ENCODE measurements at places on chromosomes 6 and 20. TPM values are rescaled to one million over a fixed set of nuclear protein-coding genes. Genes with fewer than 3 reads are reported as not detected.

GRCh38 chr6:22613695-22614094 lies 44.3 kb downstream of the HDGFL1 start:
- H3K4me1 ChIP-seq, result peaks cover 10% of the 10 kb centered on the region
- H3K27me3 ChIP-seq, result no peaks in the 10 kb centered on the region
- DNase-seq, result peak; percentile 93
- no peaks in the 10 kb centered on the region for H3K36me3 ChIP-seq
- no peak overlapping the region for H3K4me3 ChIP-seq
- H3K27ac ChIP-seq, result peak overlapping the region; percentile 56

GRCh38 chr20:42063141-42063540 lies 445.0 kb upstream of the CHD6 start:
- no peak overlapping the region for H3K4me3 ChIP-seq
- no peaks in the 10 kb centered on the region for H3K4me1 ChIP-seq
- no peak overlapping the region for H3K27ac ChIP-seq
- H3K36me3 ChIP-seq, result no peaks in the 10 kb centered on the region
- no peak for DNase-seq

- peaks cover 11% of the 10 kb centered on the region for H3K4me1 ChIP-seq
- peak overlapping the region; percentile 36 for H3K27ac ChIP-seq
- H3K36me3 ChIP-seq, result no peaks in the 10 kb centered on the region
These were observed 59.3 kb downstream of the CDC5L start for GRCh38 chr6:44446626-44447300.

GRCh38 chr6:150293423-150294173 lies 75.2 kb upstream of the IYD start:
- peak overlapping the region; percentile 41 for H3K27ac ChIP-seq
- no peaks in the 10 kb centered on the region for H3K36me3 ChIP-seq
- peak; percentile 66 for DNase-seq
- H3K4me3 ChIP-seq, result no peak overlapping the region
- H3K4me1 ChIP-seq, result peaks cover 26% of the 10 kb centered on the region

GRCh38 chr6:133243723-133244305 lies 2.7 kb downstream of the EYA4 start:
- no peak for DNase-seq
- no peak overlapping the region for H3K4me3 ChIP-seq
- peaks cover 52% of the 10 kb centered on the region for H3K27me3 ChIP-seq
- H3K27ac ChIP-seq, result no peak overlapping the region
- no peaks in the 10 kb centered on the region for H3K36me3 ChIP-seq

DNA sequence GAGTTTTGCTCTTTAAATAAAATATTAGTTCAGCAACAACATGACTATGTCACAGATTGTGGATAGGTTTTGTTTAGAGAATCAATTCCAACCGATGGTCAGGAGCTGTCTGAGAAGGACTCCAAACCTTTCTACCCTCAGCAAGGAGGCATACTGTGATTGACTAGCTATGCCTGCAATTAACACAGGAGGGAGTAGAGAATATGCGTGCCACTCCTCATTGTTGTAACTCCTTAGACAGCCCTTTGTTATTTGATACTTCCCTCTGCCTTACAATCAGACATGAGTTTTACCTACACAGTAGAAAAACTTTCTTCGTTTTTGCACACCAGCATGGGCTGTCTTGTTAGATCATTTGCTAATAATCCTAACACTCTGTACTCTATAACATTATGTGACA lies 796.5 kb downstream of the PRIM2 start:
- no peaks in the 10 kb centered on the region for H3K36me3 ChIP-seq
- no peaks in the 10 kb centered on the region for H3K4me1 ChIP-seq
- no peak overlapping the region for H3K4me3 ChIP-seq
- no peak for DNase-seq
- H3K27ac ChIP-seq, result no peak overlapping the region
- H3K27me3 ChIP-seq, result no peaks in the 10 kb centered on the region

DNA sequence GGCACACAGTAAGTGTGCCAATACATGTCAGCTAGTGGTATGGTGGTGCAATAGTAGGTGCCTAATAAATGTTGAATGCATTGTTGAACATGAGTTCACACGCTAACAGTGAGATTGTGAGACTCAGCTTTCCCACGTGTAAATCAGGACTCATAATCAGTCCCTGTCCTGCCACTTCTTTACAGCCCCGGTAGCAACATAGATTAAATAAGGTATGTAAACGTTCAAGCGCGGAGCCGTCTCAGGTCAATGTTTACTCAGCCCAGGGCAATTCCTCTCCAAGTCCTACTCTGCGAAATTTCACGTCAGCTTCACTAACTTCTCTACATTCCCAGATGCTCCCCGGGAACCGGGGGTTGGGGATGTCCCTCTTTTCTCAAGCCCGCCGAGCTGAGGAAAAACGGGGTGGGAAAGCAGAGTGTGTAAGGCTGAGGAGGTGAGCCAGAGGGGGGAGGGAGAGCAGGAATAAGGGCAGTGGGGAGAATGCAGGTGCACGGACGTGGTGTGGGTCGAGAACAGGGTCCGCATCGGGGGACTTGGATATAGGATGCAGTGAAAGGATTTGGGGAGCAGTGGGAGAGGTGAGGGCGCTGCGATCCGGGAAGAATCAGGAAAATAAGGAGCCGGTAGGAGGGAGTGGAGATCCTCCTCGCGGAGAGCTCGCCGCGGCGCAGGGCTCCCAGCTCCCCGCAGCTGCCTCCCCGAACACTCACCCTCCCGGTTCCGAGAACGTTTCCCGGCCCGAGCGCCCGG lies 544 bp upstream of the TP53INP2 start:
- peak overlapping the region; percentile 85 for H3K4me3 ChIP-seq
- peak overlapping the region; percentile 85 for H3K27ac ChIP-seq
- DNase-seq, result peak; percentile 14
- peaks cover 19% of the 10 kb centered on the region for H3K4me1 ChIP-seq

DNA sequence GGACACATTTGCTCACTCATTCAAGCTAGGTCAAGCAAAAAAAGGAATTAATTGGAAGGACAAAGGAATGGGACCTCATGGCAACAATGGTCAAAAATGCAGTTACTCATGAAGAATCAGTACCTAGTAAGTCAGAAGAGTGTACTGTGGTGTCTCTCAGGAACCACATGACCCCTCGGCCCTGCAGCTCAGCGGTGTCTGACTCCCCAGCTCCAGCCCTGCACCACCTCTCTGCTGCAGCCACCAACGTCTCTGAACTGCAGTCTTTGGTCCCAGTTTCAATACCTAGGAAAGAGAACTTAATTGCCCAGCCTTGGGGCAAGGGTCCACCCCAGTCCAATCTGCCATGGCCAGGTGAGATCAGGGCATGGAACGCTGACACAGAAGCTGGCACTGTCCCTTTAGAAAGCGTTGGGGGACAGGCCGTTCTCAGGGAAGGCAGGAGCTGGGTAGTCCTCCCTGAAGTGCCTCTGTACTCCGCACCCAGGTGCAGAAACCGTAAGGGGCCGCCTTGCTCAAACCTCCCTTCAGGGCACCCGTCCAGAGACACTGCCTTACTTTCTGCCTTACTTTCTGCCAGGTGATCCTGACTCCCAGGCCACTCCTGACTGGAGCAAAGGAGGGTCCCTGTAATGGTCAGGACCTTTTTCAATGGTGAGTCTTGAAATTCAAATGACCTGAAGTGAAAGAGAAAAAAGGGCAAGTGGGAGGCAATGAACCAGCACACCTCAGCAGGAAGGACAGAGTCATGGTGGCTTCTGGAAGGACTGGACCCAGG lies 13.2 kb upstream of the NELFCD start:
- H3K27me3 ChIP-seq, result no peaks in the 10 kb centered on the region
- DNase-seq, result no peak
- H3K4me3 ChIP-seq, result no peak overlapping the region
- no peaks in the 10 kb centered on the region for H3K4me1 ChIP-seq
- no peaks in the 10 kb centered on the region for H3K36me3 ChIP-seq

- no peak overlapping the region for H3K4me3 ChIP-seq
- no peak for DNase-seq
- no peaks in the 10 kb centered on the region for H3K36me3 ChIP-seq
- no peak overlapping the region for H3K27ac ChIP-seq
These were observed 6.7 kb downstream of the TGM3 start for GRCh38 chr20:2302384-2303060.

GRCh38 chr20:59207742-59208357 lies 44.2 kb downstream of the ZNF831 start:
- no peaks in the 10 kb centered on the region for H3K4me1 ChIP-seq
- H3K27me3 ChIP-seq, result peaks cover 3% of the 10 kb centered on the region
- no peak overlapping the region for H3K4me3 ChIP-seq
- no peak overlapping the region for H3K27ac ChIP-seq

DNA sequence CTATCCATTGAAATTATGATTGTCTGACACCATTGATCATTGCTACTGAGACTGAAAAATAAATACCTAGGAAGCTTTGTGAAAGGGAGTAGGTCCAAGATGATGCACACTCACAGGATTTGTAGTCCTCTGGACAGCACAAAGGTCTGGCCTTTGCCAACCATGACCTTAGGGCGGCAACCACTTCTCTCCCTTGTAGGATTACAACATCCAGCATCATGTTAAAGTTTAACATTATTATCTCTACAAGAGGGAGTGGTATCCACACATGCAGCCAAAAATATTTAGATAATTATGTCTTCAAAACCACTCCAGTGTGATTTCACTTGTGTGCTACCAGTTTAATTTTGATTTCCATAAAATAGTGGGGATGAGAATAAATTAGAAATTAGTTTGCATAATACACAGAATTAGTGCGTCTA lies 51.1 kb upstream of the NHSL1 start:
- H3K4me3 ChIP-seq, result no peak overlapping the region
- H3K4me1 ChIP-seq, result peaks cover 21% of the 10 kb centered on the region
- no peaks in the 10 kb centered on the region for H3K27me3 ChIP-seq
- DNase-seq, result no peak
- no peak overlapping the region for H3K27ac ChIP-seq
- H3K36me3 ChIP-seq, result no peaks in the 10 kb centered on the region

- H3K27ac ChIP-seq, result no peak overlapping the region
- peak; percentile 17 for DNase-seq
- peaks cover 2% of the 10 kb centered on the region for H3K4me1 ChIP-seq
- H3K4me3 ChIP-seq, result no peak overlapping the region
- H3K36me3 ChIP-seq, result no peaks in the 10 kb centered on the region
These were observed 5.5 kb downstream of the BFSP1 start for GRCh38 chr20:17525650-17526049.

- no peak for DNase-seq
- no peaks in the 10 kb centered on the region for H3K27me3 ChIP-seq
- no peak overlapping the region for H3K4me3 ChIP-seq
- no peaks in the 10 kb centered on the region for H3K36me3 ChIP-seq
- no peaks in the 10 kb centered on the region for H3K4me1 ChIP-seq
These were observed 14.8 kb downstream of the C20orf96 start for GRCh38 chr20:275791-276190.

The TFAP2C gene
- total RNA-seq, result 2.2 TPM

The GJA1 gene
- total RNA-seq, result 433 TPM

The PGBD1 gene
- total RNA-seq, result 7.9 TPM

Data from astrocyte (in vitro differentiated cells and primary cell).